CD4-positive, alpha-beta T cell treated with Interleukin-17A for 1 hour (primary cell): ENCODE measurements at places on chromosomes 11 and 22.

DNA sequence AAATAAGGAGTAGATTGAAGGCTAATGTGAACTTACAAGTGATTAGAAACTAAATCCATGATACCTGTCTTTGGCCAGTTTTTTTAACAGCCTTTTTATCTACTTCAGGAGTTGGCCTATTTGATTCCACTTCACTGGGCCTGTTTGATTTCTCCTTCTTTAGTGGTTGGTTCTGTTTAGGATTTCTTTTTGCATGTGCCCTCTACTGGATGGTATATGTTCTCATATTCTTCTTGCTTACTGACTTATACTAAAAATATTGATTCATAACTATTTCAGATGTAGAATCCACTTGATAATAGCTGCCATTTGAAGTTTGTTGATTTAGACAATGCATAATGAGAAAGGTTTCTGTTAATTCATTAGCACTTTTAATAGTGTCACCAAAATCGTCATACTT, 53.9 kb downstream of the USP47 start:
- DNase-seq = no peak

DNA sequence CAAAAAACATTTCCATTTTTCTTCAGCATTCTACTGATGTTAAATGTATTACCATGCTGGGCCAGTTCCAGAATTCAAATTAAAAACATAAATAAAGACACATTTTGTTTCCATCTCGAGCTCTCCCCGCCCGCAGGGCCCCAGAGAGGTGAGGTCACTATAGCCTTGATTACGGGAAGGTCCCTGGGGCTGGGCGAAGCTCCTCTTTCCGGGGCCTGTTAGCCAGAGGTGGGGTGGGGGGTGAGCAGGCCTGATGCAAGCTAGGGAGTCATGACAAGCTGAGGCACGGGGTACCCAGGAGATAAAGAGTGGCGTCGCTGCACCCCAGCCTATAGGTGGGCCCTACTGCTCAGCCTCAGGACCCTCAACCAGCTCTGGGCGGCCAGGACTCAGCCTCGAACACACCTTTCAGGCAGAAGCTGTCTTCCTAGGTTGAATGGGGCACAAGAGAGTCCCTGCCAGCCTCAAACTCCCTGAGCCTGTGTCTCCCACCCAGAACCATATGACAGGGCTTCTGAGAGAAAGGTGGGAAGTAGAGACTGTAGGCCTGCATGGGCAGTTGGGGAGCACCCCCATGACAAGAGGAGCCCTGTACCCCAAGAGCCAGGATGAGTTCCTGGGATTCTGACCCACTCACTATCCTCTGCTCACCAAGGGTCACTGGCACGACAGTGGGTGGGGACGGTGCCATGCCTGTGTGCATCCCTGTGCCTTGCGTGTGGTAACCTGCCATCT, 34.8 kb downstream of the KCNQ1OT1 start:
- DNase-seq = no peak

DNA sequence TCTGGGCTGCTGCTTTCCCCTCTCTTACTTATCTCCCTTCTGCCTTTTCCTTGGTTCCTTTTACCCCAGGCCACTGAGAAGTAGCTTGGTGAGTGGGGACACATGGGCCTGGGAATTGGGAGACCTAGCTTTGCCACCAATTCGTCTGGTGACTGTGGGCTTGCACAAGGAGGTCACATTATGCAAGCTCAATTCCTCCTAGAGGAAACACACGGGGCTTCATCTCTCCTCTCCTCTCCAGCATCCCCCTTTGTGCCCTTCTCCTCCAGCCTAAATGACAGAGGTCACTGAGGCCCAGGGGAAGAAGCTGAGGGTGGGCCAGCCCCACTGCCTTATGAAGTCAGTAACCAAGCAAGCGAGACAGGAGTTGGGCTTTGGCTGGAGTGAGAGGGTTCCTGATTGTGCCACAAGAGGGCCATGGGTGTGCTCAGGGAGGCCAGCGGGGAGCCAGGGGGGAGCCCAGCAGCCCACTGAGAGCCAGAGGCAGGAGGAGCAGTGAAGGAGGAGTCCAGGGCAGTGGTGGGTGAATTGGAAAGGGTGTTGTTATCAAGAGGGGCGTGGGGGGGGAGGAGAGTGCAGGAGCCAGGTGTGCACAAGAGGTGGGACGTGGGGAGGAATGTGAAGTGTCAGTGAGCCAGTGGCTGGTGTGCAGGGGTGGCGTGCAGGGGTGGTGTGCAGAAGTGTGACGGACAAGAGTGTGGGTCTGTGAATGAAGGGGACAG, 2.0 kb downstream of the CLCF1 start:
- peak; percentile 46 for DNase-seq

DNA sequence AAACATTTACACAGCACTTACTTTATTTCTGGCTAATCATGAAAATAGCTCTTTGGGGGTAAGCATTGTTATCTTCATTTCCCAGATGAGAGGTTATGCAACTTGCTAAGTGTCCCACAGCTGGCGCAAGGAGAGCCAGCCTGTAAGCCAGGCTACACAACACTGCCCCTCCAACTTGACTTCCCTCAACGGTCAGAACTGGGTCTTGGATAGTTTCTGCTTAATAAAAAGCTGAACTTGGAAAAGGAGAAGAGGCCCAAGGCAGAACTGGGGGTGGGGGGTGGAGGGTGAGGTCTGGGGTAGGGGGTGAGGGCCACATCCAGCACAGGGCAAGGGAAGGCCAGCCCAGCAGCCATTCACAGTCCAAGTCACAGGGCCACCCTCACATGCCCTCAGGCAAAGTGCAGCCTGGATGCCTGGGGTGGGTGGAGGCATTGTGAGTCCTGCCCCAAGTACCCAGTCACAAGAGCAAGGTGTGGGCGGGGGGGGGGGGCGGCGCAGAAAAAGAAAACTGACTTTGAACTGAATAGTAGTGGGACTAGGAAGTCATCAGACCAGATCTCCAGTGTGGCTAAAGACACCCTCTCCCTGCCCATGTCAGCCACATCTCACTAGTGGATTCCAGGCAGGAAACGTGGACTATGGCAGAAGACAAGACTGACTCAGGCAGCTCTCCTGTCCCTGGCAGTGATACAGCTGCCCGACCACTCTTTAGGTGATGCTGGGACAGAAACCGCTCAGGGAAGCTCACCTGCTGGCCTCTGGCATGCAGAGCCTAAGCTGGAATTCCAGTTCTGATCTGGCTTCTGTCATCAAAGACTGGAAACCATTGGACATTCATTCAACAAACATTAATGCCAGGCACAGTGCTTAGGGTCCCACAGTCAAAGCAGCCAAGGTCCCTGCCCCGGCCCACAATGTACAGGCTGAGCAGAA, 52.4 kb downstream of the PACSIN2 start:
- DNase-seq = no peak

- no peak for DNase-seq
Measured at GRCh38 chr11:102430158-102430836, 22.3 kb downstream of the TMEM123 start.

GRCh38 chr11:17076517-17077239, 789 bp downstream of the RPS13 start:
- DNase-seq = no peak

GRCh38 chr11:58907780-58908179, 31.5 kb upstream of the GLYATL1 start:
- no peak for DNase-seq

GRCh38 chr11:125957618-125958332, 11.9 kb downstream of the VSIG10L2 start:
- no peak for DNase-seq

DNA sequence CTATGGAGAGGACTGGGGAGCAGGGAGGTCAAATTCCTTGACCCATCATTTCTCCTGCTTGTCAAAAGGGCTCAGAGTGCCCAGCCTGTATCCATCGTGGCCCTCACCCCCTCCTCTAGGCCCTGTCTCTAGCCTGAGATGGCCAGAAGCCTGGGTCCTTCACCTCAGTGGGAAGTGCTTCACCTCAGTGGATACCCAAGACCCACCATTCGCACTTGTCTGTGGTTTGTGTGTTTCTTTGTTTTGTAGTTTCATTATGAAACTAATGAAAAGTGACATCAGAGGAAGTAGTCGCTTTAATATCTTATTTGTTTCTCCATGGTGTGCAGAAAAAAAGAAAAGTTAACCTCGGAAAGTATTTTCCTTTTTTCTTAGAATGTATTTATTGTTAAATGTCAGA, 194.0 kb upstream of the CADM1 start:
- no peak for DNase-seq

DNA sequence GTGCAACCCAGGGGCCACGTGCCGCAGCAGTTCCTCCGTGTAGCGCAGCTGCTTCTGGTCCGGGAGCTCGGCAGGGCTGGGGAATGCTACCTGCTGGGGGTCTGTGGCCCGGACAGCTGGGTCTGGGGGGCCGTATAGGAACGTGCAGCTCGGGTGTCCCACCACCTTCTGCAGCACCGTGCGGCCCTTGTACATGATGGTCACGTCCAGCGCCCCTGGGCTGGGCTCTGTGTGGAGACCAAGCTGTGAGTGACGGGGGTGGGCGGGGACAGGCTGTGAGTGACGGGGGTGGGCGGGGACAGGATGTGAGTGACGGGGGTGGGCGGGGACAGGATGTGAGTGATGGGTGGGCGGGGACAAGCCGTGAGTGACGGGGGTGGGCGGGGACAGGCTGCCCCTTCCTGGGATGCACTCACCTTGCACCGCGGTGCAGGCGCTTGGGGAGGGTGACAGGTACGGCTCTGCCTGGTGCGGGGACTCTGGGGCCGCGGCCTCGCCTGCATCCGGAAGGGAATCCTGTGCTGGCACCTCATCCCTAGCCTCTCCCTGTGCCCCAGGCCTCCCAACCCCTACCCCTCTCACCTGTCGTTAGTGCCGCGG, 2.3 kb downstream of the IRF7 start:
- DNase-seq = peak; percentile 81

- peak; percentile 76 for DNase-seq
Measured at GRCh38 chr11:587978-588380, 11.7 kb downstream of the PHRF1 start.

DNA sequence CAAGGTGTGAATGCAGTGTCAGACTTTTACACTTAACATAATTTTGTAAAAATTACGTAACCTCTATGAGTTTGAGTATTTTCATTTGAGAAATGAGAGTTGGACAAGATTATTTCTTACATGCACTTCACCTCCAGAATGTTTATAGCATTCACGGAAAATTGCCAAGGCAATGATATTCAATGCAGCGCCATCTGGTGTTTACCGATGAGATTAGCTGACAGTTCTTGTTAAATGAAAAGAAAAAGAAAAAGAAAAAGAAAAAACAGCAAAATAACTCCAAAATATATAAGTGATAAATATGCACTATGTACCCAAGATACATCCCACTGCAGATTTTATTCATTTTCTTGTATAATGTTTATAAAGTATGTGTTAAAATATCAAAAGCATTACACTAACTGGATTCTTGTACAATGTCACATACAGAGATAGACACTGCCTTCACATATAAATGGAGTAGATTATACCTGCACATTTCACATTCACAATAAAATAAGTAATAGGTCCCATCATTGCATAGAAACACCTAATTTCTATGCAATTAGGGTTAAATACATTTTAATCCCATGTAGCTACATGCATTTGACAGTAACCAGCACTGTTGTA, 976.3 kb upstream of the FAT3 start:
- peak; percentile 9 for DNase-seq

DNA sequence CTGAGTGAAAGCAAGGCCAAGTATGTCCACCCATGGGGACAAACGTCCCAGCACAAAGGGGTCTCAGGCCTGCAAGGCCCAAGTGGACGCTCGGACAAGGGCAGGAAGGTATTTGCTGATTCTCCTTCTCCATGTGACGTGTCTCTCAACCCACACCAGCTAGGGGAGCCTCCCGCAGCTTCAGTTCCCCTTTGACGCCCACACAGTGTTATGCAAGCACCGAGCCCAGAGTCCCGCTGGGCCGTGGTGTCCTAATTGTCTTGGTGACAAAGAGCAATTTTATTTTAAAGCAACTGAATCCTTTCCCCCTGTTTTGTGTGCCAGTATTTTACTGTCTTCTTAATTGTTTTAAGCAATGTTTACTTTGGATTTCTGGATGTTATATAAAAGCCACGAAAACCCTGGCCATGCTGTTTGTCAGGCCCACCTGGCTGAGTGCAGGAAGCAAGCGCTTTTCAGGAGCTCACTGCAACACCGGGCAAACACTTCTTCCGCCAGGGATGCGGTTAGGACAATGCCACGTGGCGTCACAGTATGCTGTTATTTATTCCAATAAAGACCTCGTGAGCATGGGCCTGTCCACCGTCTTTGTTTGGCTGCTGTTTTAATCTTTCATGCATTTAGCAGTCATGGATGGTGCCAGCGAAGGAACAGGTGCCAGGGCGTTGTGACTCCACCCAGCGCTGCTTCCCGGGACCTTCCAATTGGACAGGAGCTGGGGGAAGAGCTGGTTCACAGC, 8.2 kb upstream of the PARVG start:
- peak; percentile 28 for DNase-seq

DNA sequence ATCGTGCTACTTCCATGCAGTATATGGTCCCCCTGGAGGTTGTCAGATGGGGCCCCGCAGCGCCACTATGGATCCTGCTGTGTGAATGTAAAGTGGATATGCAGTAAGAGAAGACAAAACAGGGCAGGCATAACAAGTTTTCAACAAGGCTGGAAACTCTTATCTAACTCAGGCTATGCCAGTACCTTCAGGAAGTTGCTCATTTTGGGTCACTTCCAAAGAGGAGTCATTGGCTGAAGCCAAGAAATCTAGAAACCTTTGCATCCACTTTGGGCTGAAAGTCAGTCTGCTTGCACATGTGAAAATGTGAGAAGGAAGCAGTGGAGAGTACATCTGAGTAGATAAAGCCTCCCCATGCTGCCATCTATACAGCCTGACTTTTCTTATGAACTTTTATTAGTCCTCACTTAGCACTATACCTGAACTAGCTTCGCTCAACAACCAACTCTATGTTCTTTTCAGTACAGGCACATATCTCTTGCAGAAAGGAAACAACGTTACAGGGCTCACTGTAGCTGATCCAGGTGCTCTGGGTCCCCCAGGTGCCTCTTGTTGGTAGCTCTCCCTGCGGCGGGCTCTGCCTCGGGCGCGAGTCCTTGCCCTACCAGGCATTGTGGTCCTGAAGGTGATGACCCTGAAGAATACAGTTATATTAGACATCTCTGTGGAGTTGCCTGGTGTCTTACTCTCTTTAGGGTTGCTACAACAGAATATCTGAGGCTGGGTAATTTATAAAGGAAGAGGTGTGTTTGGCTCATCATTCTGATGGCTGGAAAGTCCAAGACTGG, 12.4 kb downstream of the PIWIL3 start:
- DNase-seq = no peak

- DNase-seq = no peak
Measured at GRCh38 chr11:71442880-71443279, 5.3 kb downstream of the DHCR7 start.

- DNase-seq = no peak
Measured at GRCh38 chr11:130087294-130087926, 17.7 kb downstream of the APLP2 start.

- DNase-seq = no peak
Measured at GRCh38 chr11:45031912-45032519, 81.3 kb upstream of the TP53I11 start.
